ENCODE measurements at places on chromosomes 3 and 15. TPM values are rescaled to one million over a fixed set of nuclear protein-coding genes. Genes with fewer than 3 reads are reported as not detected.

DPPA2 gene
- not detected for total RNA-seq

SERINC4 gene
- total RNA-seq = 0.82 TPM

ANKUB1 gene
- total RNA-seq = not detected

TM6SF1 gene
- total RNA-seq = 17.1 TPM

PCYT1A gene
- 90.5 TPM for total RNA-seq

LYSMD2 gene
- 14.1 TPM for total RNA-seq

AMOTL2 gene
- total RNA-seq = 17.9 TPM

FGF7 gene
- 1.4 TPM for total RNA-seq

TEX55 gene
- total RNA-seq = not detected

ISL2 gene
- total RNA-seq = not detected

SLMAP gene
- total RNA-seq = 109 TPM
